Stimulated activated CD4-positive, alpha-beta T cell treated with anti-CD3 and anti-CD28 coated beads, Interleukin-1b, Interleukin-23, amount 100 ng/mL, for 1 hour (primary cell): ENCODE measurements at places on chromosomes 16 and 17.

DNA sequence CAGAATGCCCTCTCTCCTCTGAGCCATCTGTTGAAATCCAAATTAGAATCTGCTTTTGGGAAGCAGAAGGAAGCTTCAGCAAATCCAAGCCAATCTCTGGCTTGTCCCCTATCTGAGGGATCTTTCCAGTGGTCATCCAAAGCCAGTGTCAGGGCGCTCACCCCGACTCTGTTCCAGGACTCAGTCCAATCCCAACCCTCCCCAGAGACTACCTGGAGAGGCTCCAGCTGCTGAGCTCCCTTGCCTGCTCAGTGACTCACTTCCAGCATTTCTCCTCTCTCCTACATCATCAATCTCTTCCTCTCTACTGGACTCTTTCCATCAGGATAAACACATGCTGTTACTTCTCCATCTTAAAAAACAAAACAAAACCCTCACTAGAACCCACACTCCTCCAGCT, 2.4 kb downstream of the MATCAP1 start:
- DNase-seq = no peak

DNA sequence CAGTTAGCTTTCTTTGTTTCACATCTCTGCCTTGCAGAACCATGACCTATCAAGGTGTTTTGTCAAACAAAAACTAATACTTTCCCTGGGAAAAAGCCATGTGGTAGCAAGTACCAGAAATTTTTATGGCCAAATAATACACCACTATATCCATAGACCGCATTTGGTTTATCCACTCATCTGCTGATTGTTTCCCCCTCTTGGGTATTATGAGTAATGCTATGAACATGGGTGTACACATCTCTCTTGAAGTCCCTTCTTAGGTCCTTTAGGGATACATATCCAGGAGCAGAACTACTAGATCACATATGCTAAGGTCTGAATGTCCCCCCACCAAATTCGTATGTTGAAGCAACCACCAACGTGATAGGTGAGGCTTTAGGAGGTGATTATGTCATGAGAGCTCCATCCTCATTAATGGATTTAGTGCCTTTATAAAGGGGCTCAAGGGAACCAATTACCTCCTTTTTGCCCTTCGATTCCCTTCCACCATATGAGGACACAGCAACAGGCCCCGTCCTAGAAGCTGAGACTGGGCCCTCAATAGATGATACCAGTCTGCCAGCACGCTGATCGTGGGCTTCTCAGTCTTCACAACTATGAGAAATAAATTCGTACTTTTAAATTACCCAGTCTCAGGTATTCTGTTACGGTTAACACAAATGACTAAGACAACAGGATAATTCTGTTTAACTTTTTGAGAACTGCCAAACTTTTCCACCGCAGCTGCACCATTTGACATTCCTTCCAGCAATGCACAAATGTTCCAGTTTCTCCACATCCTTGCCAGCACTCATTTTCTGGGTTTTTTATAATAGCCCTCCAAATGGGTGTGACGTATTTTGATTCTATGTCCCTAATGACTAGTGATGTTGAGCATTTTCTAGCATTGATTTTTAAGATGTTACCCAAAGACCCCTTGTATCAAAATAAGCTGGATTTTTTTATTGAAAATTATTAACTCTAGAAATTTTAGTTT, 30.0 kb downstream of the SIAH1 start:
- no peak for DNase-seq

- no peak for DNase-seq
Observed at GRCh38 chr16:52320930-52321439, 226.0 kb downstream of the TOX3 start.

DNA sequence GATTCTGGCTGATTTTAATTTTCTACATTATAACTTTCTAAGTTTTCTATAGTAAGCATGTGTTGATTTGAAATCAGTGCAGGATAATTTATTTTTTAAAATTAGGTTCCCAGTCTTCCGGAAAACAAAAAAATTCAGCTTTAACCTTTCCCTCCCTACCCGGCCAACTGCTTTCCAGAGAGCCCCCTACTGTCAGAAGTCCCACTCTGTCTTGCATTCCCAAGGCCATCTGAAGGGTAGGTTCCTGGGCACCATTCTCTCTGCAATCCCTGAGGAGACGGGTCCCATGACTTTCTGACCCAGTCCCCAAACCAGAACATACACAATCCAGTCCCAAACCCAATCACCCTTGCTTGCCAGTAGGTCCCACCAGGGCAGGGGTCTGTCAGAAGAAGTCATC, 200.3 kb downstream of the CYLD start:
- no peak for DNase-seq

- DNase-seq = no peak
Observed at GRCh38 chr16:10876799-10877341, at the start of gene CIITA. Gene CIITA (plus strand): TSS chr16:10877202. CDS start chr16:10877331, 129 bp downstream.

- DNase-seq = no peak
Observed at GRCh38 chr16:19933740-19934139, 49.1 kb upstream of the GPRC5B start.

- DNase-seq = no peak
Observed at GRCh38 chr17:34126965-34127364, 128.1 kb upstream of the CCL2 start.

DNA sequence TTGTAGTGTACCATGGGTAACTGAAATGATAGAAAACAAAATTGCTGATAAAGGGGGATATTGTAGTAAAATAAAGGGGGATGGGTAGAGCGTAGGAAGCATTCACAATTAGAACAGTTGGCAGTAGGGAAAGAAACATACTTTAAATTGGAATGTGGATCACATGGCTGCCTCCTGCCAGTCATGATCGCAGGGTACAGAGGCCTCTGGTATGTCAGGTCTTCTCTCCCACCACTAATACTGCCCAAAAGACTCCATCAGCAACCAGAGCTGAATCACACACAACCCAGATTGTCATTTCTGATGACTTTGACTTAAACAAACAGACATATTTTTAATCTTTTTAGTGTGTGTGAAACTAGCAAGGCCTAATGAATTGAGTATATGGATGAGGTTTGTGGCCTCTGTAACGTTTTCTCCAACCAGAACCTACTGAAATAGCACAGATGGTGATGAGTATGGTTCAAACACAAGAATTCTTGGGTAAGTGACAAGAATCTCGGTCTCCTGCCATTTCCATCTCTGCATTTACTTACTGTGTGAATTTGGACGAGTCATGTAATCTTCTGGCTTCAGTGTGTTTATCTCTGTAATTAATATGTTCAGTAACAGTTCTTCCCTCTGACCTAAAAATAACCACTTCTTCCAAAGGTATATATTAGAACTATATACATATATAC, 112.6 kb downstream of the USP22 start:
- DNase-seq = no peak

DNA sequence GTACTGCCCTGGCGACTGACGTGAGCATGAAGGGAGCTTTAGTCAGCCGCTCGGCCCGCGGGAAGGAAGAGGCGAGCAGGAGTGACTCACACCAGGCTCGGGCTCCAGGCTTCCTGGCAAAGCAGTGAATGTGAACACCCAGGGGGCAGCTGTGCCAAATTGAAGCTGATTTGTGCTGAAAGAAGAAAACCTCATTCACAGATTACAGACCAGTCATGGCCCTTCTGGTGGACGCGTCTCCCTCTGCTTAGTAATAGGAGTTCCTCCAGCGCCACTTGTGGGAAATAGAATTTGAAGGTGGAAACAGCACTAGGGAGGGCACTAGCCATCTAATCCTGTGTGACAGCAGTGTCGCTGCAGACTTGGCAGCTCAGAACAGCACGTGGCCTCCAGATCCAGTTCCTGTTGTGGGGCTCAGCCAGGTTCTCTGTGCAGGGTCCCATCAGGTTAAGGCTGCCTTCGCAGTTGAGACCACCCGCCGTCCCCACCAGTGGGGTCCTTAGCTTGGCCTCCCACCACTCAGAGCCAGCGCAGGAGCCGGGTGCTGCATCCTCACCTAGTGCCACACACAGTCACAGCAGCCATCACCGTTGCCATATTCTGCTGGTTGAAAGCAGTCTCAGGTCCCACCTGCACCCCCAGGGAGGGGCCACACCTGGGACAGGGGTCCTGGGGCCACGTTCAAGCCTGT, 164.5 kb upstream of the CHMP6 start:
- DNase-seq = no peak

DNA sequence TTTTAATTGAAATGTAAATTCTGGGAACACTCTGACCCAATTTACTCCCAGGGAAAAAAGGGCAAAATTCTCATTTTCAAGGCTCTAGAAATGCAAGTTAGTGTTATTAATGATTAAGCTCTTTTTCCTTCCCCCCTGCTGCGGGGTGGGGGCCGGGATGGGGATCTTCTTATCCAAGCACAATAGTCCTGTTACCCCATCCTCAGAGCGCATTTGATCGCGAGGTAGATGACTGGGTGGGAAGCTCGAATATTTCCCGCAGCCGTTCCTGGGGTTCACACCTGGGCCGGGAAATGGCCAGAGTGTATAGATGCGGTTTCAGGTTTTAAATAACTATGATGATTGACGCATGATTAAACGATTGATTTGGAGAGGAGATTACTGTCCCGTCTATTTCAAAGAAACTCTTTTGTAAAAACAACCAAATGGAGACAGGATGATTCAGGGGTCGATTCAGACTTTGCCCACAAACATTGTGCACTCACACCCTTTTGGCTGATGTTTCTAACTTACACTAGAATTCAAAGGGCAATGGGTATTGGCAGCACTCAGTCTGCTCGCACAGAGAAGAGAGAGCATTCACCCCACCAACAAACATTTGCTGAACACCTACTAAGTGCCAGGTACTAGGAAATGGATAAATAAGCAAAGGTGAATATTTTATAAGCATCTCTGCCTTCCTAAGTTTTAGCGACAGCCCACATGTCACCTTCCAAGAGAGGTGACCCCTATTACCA, 55.0 kb downstream of the SALL1 start:
- DNase-seq = no peak

- DNase-seq = no peak
Observed at GRCh38 chr17:70295731-70296130, 126.4 kb downstream of the KCNJ2 start.

GRCh38 chr16:11510178-11510973, 76.3 kb downstream of the LITAF start:
- no peak for DNase-seq

DNA sequence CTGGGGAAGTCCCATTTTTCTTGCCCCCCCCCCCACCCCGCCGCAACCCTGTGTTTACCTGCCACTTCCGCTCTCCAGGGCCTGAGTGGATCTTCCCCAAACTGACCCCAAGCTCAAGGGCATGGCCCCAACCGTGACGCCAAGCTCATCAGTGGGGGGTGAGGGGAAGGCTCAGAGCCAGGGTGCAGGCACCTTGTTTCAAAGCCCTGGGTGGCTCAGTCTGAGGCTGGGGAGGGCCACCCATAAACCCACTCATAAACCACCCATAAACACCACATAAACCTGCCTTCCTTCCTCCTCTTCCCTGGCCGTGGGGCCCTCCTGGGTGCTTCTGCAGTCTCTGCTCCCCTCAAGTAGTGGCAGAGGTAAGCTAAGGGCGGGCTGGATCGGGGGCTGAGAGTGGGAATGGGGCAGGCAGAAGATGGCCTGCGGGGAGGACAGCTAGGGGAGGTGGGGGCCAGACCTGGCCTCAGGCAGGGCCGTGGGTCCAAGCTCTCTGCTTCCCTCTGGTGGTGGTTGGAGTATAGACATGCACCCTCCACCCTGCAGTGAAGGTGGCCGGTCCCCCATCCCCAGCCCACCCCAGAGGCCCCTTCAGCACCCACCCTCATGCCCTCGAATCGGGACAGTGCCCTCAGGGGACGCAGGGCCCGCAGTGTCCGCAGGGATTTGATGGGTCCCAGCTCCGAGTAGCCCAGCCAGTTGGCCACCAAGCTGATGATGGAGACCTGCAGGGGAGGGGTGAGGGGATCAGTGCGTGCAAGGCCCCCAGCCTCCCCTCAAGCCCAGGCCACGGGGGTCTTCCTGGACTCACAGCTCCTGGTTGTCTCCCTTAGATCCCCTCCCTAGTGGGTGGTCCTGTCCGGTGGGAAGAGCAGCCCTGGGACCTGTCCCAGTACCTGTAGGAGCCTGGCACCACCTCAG, 14.6 kb upstream of the CD79B start:
- DNase-seq = peak; percentile 15

DNA sequence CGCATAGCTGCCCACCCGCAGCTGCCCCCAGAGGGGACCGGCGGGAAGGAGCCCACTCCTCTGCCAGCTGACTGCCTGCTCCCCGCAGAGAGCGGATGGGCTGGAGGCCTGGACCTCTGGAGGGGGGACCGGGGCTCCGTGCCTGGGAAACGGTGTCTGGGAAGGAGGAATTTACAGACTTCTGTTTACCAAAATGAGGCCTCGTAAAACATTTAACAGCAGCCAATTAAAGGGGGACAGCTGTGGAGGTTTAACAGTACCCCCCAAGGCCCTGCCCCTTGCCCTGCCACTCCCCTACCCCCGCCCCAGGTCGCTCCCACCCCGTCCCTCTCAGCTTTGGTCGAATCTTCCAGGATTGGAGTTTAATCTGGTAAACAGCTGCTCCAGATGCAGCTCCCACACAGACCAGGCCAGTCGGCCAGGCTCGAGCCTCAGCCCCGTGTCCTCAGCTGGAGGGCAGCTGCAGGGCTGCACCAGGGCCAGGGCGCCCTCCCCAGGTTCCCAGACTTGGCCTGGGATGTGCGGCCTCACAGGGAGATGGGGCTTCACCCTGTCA, 41.1 kb downstream of the BAHCC1 start:
- DNase-seq = no peak

- no peak for DNase-seq
Observed at GRCh38 chr16:48818257-48818656, 208.3 kb upstream of the N4BP1 start.

DNA sequence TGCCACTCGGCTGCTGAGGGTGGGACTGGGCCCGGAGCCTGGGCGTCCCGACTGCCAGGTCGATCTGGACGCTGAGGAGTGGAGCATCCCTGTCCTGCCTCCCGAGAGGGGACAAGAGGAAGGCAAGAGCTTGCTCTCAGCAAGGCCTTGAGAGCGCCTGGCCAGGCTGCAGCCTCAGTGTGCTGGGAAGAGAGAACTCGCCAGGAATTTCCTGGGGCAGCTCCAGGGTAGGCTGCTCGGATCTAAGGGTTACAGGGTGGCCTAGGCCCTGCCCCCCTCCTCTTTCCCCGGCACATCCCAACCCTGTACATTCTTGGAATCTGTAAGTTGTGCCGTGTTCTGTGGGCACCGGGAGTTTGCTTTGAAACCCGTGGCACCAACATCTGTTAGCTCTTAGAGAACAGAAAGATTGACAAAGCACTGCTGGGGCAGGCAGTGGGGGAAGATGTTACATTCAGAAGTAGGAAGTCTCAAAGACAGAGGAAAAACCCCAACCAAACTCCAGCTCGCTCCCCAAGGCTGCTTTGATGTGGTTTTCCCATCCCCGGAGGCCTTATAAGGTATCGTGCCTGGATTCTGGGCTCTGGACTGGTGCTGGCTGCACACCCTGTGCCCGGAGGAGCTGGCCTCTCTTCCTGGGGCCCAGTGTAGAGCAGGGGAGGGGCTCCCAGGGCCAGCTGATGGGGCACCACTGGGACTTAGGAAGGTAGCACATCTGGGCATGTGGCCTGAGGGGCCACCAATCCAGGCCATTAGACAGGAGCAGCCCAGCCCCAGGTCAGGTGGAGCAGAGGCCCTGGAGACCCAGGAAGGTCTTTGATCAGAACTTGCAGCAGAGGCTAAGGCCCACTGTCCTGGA, 55.2 kb downstream of the NKD1 start:
- DNase-seq = no peak

GRCh38 chr17:60926466-60927183, 249.0 kb downstream of the BCAS3 start:
- DNase-seq = no peak
